ENCODE measurements at places on chromosomes 4 and X. TPM values are rescaled to one million over a fixed set of nuclear protein-coding genes. Genes with fewer than 3 reads are reported as not detected.

TBC1D8B gene
- total RNA-seq = 7.1 TPM

SERPINA7 gene
- total RNA-seq = 0.75 TPM

SYTL4 gene
- total RNA-seq = 2.1 TPM

SPATA18 gene
- 0.32 TPM for total RNA-seq

- H3K4me3 ChIP-seq = no peak overlapping the region
- DNase-seq = no peak
- no peak overlapping the region for H3K27ac ChIP-seq
- H3K4me1 ChIP-seq = peaks cover 2% of the 10 kb centered on the region
- no peaks in the 10 kb centered on the region for H3K27me3 ChIP-seq
These were observed 24.9 kb downstream of the TKTL2 start for GRCh38 chr4:163448540-163449203.

DNA sequence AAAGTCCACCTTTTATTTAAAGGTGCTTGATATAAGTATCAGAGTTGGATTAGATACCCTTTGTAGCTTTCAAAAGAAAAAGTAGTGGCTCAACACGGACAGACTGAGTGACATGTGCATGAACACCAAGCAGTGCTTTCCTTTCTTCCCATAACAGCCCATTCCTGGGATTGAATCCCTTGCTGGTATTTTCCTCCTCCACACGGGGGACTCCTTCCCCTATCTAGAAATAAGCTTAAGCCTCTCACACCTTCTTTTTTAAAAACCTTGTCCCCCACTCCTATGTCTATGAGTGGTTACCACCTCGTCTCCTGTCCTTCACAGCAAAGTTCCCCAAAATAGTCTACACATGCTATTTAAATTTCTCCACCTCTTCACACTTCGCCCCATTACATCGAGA is 5.1 kb downstream of the AP1S2 start:
- H3K27ac ChIP-seq = peak overlapping the region; percentile 67
- no peaks in the 10 kb centered on the region for H3K27me3 ChIP-seq
- no peaks in the 10 kb centered on the region for H3K4me1 ChIP-seq
- H3K4me3 ChIP-seq = no peak overlapping the region
- H3K36me3 ChIP-seq = peaks cover 7% of the 10 kb centered on the region

All from ascending aorta (tissue), 2 donors.